ENCODE measurements at places on chromosomes 4 and X.

- DNase-seq = no peak
Observed at GRCh38 chr4:26281881-26282280, 38.9 kb upstream of the RBPJ start.

DNA sequence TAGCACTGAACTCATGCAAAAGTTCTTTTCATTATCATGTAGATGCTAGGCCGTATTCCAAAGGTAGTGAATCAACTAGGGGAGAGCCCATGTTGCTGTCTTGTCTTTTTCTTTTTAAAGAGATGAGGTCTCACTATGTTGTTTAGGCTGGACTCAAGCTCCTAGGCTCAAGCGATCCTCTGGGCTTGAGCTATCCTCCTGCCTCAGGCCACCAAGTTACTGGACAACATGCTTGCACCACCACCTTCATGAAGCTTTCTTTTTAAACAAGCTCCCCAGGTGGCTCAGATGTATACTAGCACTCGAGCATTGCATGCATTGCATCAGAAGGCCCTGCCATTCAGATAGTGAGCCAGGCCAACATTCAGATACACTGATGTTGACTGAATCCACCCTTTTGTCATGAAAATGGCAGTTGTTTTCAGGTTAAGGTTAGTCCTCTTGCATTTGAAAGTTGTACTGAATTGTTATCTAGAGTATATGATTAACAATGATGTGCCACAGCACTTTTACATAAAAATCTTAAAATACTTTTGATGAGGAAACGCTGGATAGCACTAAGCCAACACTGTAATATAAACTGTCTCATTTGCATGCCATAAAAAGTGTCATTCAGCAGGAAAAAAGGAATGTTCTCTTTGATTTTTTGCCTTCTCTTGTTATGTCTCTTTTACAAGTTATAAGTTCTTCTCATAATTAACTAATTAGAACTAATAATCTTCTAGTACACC, 76.7 kb downstream of the FNIP2 start:
- DNase-seq = no peak

DNA sequence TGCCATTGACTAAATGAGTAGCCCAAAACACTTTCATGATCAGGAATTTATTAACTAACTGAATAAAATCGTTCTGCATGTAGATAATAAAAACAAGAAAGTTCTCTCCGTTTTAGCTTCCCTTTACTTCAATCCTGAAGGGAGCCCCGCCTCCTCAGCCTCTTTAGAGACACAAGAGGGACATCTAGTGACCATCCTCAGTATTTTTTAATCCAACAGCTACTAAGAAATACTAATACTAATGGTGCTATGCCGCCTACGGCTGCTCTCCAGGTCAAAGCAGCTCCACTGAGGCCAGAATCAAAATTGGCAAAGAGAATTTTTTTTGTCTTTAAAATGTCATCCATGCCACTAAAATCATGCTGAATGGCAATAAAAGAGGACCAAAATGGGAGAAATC, 3.2 kb upstream of the PCDH19 start:
- peak; percentile 64 for DNase-seq

DNA sequence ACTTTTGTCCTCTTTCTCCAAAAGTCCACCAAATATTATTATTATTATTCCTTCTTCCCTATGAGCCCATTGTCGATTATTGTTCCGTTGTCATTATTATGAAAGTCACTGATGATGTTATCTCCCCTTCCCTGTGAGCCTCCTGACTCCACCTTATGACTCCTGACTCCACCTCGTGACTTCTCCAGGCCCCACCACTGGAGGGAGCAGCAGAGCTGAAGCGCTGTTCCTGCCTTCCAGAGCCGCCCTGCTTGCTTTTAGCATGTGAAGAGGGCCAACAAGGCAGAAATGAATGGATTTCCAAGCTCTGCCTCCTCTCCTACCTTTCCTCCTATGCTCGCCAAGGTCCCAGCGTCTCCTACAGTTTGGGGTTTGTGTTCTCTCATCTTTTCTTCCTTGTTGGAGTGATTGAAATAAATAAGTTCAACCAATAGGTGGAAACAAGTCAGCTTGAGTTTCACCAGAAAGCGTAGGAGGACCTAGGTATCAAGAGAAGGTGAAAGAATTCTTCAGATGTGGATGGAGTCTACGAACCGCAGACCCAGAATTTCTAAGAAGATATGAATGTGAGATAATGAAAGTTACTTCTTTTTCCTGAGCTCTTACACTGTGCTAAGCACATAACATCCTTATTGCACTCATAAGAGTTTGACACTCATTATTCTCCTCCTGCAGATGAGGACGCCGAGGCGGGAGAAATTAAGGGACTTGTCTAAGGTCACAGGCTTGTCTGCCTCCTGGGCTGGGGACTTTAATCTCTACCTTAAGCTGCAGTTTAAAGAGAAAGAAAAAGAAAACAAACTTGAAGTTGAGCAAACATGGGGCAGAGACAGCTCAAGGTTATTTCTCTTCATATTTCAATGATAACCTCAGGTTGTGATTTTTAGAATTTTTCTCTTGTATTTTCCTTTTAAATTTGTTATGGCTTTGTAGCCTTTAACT, 26.1 kb downstream of the IGSF1 start:
- DNase-seq = peak; percentile 24

- DNase-seq = no peak
Observed at GRCh38 chr4:164483711-164484110, 270.2 kb upstream of the SMIM31 start.

DNA sequence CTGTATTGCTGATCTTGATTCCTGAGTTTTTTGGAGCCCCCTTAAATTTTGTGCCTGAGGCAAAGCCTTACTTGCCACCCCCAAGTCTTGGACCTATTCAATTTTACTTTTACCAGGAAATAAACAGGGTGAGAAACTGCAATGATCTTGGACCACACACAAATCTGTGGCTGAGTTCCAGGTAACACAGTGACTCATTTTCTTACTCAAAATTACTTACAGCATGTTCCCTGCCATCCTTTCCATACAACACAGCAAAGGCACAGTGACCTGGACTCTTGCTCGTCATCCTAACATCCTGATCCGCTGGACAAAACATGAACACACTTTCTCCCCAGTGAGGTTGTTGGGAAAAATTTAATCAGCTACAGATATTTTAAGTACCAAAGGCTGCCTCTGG, 60.7 kb upstream of the S100G start:
- DNase-seq = no peak

- no peak for DNase-seq
Observed at GRCh38 chr4:179631321-179631720, 2189.1 kb upstream of the AGA start.

GRCh38 chr4:151921386-151921785, 160.6 kb upstream of the GATB start:
- peak; percentile 23 for DNase-seq

- no peak for DNase-seq
Observed at GRCh38 chr4:87005690-87006425, 71.0 kb downstream of the AFF1 start.

DNA sequence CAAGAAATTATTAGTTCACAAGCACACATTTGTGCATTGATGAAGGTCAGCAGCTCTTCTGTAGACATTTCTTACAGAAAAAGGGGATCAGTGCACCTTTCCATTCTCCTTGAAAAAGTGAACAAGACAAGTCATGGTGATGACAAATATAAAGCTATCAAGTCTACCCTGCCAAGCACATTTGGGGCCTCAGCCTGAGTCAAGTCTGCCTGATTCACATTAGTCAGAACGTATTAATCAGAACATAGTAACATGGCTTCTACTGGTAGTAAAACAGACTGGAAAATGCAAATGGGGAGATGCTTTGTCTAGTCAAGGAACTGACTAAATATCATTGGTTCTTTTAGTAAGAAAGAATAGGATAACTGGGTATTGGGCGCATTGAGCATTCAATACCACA, 2305.1 kb downstream of the PCDH7 start:
- no peak for DNase-seq

DNA sequence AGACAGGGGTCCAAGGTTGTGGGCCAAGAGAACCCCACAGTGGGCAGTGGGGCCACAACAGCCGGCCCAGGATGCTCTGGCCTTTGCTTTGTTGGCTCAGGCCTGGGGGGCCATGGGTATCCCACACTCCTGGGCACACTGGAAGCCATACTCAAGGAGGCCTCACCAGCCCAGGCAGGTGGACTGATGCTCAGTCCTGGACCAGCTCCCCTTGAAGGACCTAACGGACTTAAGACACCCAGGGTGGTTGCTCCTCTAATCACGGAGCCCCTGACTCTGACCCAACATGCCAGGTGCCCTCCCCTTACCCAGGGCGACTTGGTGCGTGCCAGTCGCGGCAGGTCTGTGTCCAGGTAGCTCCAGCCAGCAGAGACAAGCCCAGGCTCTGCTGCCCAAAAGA, 50.8 kb downstream of the ZFYVE28 start:
- no peak for DNase-seq

DNA sequence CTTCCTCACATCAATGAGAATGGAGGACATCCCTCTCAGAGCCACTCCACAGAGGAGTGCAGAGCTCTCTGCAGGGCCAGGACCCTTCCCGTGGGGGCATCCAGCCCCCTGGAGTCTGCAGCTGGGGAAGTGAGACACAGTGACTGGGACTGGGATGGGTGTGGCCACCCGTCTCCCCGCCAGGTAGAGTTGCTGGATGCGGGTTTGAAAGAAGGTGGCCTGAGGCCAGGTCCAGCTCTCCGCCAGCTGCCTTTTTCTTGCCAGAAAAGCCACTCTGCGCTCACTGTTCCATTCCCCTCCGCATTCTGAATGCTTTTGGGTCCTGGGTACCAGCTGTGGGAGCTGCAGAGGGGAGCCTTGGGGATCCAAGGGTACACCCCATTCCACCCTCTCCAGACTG, 82.6 kb downstream of the ABLIM2 start:
- DNase-seq = no peak

DNA sequence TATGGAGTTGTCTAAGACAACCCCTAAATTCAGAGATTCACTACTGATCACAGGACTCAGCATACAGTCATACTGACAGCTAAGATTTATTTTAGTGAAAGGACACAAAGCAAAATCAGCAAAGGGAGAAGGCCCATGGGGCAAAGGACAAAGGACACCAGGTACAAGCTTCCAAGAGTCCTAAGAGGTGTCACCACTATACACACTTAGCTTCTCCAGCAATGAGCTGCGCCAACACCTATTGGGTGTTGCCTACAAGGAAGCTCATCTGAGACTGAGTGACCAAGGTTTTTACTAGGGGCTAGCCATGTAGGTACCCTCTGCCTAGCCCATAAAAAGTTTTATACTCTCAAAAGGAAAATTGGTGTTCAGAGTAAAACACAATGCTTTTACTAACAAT, 55.4 kb upstream of the PABPC1L2A start:
- no peak for DNase-seq

DNA sequence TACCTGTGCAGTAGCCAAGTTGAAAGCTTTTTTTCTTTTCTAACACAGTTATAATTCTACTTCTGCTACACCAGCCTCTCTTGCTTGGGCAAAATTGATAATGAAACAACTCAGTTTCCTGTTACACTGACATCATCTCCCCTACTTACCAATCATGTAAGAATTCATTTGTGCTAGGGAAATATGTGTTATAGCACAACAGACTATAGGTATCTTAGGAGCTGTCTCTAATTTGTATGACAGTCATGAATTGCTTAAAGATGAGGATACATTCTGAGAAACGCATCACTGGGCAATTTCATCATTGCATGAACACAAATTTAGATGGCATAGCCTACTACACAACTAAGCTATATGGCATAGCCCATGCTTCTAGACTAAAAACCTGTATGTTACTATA, 246.3 kb upstream of the ANKRD50 start:
- DNase-seq = no peak

- no peak for DNase-seq
Observed at GRCh38 chr4:55561889-55562288, 15.2 kb upstream of the CLOCK start.
